Mucosa of descending colon (tissue), 3 donors: ENCODE measurements at places on chromosomes 1 and 21.

GRCh38 chr1:240831191-240831631 is 219.3 kb upstream of the GREM2 start:
- DNase-seq: no peak

- DNase-seq: no peak
These were observed 6.0 kb downstream of the TUT4 start for GRCh38 chr1:52546852-52547251.

DNA sequence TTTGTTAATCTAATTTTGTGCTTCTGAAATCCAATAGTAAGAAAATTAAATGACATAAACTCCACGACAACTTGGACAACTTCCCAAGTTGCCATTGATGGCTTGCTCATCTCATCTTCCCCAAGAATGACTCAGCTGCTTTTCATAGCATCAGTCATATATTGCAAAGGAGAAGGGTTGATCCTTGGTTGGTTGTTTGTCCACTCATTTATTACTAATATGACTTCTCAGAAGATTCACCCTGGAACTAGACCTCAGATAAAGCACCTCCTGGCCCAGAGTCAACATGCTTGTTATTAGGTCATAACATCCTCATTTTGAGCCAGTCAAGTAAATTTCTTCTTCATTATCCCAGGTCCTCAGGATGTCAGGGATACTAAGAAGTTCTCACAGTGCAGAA is 2.3 kb upstream of the LCE3D start:
- no peak for DNase-seq

DNA sequence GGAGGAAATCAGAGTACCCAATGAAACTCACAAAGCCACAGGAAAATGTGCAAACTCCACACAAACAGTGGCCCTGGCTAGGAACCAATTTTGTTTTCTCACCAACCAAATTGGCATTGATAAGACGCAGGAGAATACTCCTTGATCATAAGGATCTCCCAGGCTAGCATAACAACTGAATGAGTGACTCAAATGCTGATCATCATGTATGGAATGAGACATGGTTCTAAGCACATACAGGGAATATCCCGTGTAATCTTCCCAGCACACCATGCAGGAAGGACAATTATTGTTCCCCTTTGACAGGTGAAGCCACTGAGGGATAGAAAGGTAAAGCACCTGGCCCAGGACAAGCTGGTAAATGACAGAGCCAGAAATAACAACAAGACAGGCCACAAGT is 180.0 kb upstream of the DUSP10 start:
- no peak for DNase-seq

- no peak for DNase-seq
These were observed 5.8 kb upstream of the CFAP74 start for GRCh38 chr1:2009101-2010053.

- DNase-seq: no peak
These were observed 47.8 kb upstream of the ZP4 start for GRCh38 chr1:237938553-237938952.

- DNase-seq: no peak
These were observed 84.9 kb downstream of the PIGK start for GRCh38 chr1:77134359-77134758.

- DNase-seq: no peak
These were observed 19.3 kb downstream of the SLC19A1 start for GRCh38 chr21:45522986-45523385.
